Stimulated activated CD8-positive, alpha-beta memory T cell treated with anti-CD3 and anti-CD28 coated beads, Interleukin-7, amount 100 ng/mL, for 4 hours (primary cell): ENCODE measurements at places on chromosomes 7 and 10.

DNA sequence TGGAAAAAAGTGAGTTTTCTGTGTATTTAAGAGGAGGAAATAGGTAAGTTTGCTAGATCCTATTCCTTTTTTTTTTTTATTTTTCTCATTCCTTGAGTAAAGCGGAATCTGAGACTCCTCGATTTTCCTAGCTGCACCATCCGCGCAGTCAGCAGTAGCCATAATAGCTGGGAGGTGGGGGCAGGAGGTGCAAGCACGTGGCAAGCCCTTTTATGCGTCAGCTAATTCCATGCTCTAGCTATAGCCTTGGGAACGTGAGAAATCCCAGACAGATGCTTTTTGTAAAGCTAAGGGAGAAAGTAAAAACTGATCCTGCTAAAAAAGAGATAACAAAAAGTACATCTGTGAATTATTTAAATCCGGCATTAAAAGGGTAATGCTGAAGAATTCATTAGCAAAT, 33.2 kb upstream of the TPK1 start:
- DNase-seq, result no peak

DNA sequence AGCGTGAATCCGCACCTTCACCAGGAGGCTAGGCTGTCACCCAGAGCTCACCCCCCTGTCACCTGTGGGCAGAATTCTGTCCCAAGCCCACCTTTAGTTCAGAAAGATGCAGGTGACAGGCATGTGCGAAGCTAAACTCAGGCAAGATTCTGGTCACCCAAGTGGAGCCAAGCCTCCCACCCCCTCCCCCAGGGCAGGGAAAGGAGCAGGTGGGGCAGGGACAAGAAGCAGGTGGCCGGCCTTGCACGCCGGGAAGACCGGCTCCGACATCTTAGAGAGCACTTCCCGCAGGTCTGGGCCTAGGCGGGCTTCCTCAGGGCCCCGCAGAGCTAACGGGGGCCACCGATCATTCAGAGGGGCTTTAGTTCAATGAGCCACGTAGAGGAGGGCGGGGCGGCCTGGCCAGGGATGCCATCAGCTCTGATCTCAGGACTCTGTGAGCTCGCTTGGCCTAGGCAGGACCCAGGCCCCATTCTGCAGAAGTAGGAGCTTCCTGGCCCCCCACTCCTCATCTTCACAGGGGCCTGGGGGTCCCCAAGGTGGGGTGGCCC, 19.9 kb downstream of the UNCX start:
- no peak for DNase-seq

GRCh38 chr10:104209575-104210198, 22.5 kb downstream of the CFAP43 start:
- no peak for DNase-seq

GRCh38 chr10:8301831-8302230, 247.3 kb downstream of the GATA3 start:
- DNase-seq, result no peak

- no peak for DNase-seq
Observed at GRCh38 chr10:86217371-86218080, 149.1 kb downstream of the GRID1 start.

DNA sequence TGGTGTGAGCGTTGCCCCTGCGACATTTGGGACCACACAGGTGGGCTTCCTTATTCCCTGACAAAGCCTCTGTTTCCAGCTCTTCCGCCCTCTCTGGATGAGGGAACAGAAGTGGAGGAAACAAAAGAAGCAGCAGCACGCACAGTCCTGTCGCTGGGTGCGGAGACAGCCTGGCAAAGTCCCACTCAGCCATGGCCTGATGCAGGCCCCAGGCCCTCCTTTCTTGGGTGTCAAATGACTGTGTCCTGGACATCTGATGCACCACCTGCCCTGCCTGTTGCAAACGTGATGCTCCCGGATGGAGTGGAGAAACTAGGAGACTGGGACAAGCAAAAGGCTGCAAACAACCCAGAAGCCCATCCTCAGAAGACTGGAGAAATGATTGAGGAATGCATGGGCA, 20.7 kb downstream of the ZMIZ2 start:
- DNase-seq, result no peak

DNA sequence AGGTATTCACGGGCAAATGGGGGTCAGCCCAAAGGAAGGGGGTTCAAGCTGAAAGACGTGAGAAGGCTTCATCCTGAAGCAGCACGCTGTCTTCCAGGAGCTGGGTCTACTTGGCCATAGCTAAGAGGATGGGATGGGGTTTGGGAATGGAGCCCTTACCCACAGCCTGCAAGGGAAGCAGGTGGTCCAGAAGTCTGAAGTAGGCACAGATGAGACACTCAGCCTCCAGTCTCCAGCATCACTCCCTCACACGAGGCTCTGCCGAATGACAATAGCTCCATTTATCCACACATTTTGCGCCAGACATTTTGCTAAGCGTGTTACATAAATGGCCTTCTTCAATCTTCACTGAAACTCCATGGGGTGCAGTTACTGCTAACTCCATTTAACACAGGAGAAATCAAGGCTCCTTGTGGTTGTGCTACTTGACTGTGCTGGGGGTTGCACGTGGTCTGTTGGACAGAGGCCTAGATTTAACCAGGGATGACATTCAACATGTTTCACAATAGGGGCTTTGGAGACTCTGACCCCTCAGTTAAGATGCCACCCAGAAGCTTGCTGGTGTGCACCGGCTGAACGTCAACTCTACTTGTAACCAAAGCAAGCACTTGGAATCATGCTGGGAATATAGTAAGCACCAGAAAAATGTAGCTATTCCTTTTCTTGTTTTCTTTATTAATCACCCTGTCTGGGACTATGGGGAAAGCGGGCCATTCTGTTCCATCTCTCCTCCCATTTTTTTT, 85.3 kb downstream of the FAM241B start:
- no peak for DNase-seq

- no peak for DNase-seq
Observed at GRCh38 chr7:27885652-27886051, 145.7 kb downstream of the TAX1BP1 start.

GRCh38 chr7:27097686-27098577, 2.1 kb upstream of the HOXA1 start:
- no peak for DNase-seq

GRCh38 chr7:54888734-54889082, 129.7 kb upstream of the SEC61G start:
- DNase-seq, result no peak

- DNase-seq, result no peak
Observed at GRCh38 chr7:108112683-108113082, 17.5 kb downstream of the LAMB4 start.

DNA sequence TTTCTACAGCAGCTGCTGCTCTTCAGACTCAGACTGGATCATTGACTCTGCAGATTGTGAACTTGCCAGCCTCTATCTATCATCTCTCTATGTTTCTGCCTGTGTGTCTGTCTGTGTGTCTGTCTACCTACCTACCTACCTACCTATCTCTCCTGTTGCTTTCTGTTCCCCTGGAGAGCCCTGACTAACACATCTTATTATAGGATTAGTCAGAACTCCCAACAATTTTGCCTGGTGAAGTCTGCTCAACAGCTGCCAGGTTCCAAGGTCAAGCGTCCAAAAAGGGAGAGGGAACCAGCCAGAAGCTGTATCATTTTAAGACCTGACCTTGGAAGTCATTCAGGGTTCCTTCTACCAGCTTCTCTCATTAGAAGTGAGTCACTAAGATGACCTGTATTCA, 579.0 kb upstream of the DPP6 start:
- no peak for DNase-seq

GRCh38 chr7:18553605-18554003, 58.1 kb downstream of the HDAC9 start:
- no peak for DNase-seq

- no peak for DNase-seq
Observed at GRCh38 chr10:88499569-88500470, 83.3 kb downstream of the RNLS start.

DNA sequence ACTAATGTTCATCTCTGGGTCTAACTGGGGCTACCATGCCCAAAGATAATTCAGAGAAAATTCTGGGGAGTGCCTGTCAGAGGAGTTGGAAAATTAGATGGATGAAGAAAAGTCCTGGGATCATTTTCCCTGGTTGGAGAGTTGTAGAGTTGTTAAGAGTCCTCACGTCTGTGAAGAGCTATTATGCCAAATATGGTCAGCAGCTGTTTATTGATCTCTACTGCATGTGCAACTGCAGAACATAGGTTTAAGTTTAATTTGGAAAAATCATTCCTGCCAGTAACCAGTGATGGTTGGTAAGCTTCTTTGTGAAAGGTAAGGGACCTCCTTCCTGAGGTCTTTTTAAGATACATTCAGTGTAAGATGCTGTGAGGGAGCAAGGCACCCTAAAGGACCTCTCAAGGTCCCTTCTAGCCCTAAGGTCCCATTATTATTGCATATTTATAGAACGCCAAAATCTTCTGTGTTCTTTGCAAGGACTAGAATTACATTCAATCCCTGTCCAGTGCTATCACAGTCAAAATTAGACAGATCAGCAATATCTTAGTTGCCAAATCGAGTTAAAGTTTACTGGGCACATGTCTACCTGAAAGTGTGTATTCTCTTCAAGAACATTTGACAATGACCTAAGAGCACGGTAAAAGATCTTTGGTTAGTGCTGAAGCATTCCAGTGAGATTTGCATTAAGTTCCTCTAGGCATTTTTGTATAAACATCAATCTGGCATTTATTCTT, 62.7 kb downstream of the VTI1A start:
- DNase-seq, result no peak

DNA sequence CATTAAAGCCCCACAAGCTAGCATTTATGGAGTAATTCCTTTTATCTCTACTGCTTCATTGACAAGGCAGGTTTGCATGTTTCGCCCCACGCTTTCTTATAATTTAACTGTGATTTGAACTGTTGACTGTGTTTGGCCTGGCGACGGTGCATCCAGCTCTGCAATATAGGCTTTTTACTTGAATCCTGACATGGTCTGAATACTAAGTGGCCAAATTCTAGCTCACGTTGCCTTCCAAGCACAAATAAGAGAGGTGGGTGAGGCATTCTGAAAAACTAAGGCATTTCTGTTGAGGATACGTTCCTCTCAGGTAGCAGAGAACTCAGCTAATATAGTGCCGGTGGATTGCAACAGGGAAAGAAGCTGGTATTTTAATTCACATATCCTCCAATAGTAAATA, 61.8 kb downstream of the NRP1 start:
- no peak for DNase-seq

- DNase-seq, result no peak
Observed at GRCh38 chr10:119461923-119462322, 80.6 kb downstream of the RGS10 start.

DNA sequence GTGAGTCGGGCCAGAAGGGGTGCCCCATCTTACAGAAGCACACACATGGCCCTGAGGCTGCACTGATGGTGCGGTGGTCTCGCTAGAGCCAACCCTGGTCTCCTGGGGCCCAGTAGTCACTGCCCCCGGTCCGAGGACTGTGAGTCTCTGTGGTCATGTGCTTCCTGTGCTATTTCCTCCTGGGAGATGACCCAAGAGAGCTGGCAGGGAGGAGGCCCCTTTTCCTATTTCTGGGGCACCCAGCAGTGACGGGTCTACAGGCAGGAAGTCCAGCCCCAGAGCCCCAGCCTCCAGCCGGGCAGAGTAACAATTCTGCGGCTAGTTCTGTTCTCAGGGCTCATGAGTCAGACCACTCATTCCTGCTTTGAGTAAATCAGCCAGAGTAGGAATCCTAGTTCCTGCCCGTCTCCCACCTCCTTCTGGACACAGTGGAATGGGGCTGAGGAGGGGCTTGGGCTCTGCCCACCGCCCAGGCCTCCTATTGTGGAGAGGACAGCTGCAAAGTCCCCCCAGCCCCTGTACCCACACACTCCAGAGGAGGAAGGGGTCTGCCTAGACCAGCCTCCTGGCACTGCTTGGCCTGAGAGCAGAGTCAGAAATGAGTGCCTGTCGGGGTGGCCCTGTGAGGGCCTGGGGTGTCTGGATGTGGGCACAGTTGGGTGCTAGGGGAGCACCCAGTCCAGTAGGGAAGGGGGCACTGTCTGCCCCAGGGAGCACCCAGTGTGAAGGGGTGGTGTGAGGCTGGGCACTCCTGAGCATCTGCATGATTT, 80.5 kb upstream of the PPIF start:
- no peak for DNase-seq

DNA sequence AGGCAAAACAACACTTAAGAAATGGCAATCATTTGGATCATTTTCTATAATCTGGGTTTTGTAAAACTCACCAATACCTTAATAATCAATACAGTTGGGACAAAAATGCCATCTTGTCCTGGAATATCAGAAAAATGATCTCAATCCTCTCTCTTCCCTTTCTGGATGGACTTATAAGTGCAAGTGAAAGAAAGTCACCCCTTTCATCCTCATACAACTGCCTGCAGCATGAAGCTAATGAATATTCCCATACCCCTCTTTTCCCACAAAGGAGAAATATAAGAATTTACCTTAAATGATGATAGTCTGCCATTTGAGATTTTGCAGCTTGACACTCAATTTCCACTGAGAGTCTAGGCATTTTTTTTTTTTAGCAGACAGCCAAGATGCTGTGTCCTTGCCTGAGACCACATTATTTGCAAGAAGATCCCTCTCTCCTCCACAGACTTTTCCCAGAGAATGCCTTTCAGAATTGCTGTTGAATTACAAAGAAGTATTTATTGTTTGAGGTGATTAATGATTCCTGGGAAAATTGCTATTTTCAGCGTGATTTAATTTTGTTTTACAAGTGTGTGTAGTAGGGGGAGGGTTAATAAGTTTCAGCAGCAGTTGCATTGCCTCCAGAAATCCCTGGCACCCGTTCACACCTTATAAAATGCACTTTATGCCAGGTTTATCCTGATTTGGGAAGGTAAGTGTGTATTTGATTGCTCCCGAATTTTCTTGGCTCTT, 3.8 kb downstream of the HOXA4 start:
- DNase-seq, result no peak

GRCh38 chr7:117277576-117277975, 45.3 kb downstream of the WNT2 start:
- DNase-seq, result no peak

DNA sequence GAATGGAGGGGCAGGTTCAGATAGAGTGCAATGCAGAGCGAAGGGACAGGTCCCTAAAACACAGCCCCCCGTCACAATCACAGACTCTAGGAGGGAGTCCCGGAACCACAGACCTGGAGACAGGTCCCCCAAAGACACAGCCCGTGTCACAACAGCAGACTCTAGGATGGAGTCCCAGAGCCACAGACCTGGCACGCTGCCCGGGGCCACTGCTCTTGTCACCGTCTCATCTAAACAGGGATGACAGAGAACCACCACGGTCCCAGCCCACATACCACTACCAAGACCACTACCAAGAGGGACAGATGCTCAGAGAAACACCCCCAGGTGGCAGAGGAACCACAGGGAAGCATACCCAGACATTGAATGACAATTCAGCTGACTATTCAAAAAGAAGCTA, 183.9 kb downstream of the TCERG1L start:
- no peak for DNase-seq

DNA sequence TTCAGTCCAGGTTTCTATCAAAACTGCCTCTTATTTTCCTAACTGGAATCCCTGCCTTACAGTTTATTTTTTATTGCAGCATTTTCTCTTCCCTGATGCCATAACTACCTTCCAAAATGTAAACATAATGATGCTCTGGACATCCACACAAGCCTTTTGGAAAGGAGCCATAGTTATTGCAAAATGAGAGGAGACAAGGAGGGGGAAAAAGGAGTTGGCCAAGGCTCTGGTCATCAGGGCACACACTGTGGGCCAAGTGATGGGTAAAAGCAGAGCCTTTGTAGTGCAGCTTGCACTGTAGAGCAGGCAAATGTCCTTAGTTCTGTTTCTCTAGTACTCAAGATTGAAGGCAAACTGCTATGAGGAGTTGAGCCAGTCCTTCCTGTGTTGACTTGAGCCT, 289.3 kb upstream of the MTPN start:
- DNase-seq, result no peak

- DNase-seq, result no peak
Observed at GRCh38 chr10:53894145-53894544, 906.9 kb downstream of the PCDH15 start.
